ENCODE measurements at places on chromosomes 1 and 21.

- no peak for DNase-seq
Observed at GRCh38 chr1:1599030-1599934, 653 bp downstream of the FNDC10 start.

DNA sequence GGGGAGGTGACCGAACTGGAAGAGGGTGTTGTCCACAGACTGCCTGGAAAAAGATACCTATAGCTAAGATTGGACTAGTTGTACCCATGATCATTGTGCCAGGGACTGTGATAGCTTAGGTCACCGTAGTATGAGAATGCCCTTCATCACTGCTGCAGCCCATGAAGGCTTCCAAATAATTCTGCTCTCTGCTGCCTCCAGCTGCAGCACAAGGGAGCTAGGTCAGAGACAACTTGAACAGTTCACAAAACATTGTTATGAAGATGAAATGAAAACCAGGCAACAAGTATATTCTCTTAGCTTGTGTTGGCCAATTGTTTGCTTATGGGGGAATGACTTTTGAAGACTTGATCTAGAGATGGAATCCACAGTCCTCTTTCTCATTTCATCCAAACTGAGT lies 246.7 kb downstream of the MRPL39 start:
- DNase-seq, result no peak

DNA sequence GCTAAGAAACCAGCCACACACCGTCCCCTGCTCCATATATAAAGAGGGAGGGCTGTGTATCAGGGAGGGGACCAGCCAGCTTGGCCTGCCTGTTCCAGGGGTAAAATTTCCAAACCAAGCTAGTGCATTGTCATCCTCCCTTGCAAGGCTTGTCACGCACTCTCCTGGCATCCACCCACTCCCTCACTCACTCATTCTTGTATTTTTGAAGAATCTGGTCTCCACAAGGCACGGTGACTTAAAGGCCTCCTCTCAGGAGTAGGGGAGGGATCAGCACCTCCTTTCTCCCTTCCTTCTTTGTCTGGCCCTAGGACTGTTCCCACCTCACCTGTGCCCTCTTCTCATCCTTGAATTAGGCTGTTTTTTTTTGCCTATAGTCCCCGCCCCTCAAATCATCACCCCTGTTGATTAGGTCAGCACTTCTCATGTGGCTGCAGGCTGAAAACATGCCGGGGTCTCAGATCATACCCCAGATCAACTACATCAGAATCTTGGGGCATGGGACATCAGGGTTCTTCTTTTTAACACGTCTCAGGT lies 5.0 kb downstream of the ABCA4 start:
- DNase-seq, result no peak

- DNase-seq, result no peak
Observed at GRCh38 chr1:167716000-167716271, 5.8 kb upstream of the MPZL1 start.

DNA sequence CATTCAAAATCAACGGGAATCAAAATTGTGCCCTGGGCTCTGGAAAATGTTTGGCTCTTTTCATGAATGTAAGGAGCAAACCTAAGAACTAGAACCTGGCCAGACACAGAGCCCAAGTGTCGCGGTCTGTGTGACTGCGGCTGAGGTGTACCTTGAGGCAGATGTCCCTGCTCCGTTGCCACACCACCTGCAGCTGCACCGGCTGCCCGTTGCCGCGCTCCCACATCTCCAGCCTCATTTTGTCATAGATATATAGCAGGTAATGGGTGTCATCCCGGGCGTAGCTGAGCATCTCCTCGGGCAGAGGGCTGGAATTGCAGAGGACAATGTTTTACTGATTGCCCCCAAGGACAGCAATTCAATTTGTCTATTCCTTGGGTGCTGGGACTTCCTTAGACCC lies 18.7 kb downstream of the EXOSC10 start:
- no peak for DNase-seq

- DNase-seq, result no peak
Observed at GRCh38 chr1:154961207-154962155, at the start of gene PYGO2. TSS of gene PYGO2 (minus strand) at chr1:154961782. CDS start at chr1:154961576, 206 bp downstream.
